DMS 273 treated with DMSO at 0.1 percent for 48 hours (cell line): ENCODE measurements at places on chromosomes 5 and 9.

- DNase-seq, result no peak
These were observed at the start of gene LCN9 for GRCh38 chr9:135662758-135663450. Gene LCN9, plus strand, starts transcription at chr9:135663309. Its CDS starts 13 bp downstream, at chr9:135663322.

GRCh38 chr9:90034071-90034470 is 429.3 kb downstream of the GADD45G start:
- no peak for DNase-seq

DNA sequence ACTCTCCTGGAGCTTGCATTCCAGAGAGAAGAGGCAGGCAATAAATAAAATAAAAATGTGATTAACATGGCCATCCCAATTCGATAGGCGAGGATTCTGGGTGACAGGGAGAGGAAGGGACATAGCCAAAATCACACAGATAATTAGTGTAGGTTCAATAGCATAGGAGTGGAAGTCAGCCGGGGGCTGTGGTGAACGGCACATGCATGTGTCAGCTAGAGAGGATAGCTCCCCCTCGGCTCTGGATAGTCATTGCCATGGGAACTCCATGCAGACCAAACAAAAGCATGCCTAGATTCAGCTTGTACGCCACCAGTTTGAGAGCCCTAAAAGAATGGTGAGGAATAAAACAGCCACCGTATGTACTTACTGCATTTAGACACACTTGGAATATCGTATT is 223.5 kb downstream of the GRIA1 start:
- no peak for DNase-seq

GRCh38 chr9:132923346-132923902 is 21.0 kb downstream of the TSC1 start:
- DNase-seq, result no peak

GRCh38 chr9:89095761-89096528 is 82.7 kb downstream of the SHC3 start:
- DNase-seq, result no peak
